H7 (cell line): ENCODE measurements at places on chromosomes 2 and 18. TPM values are rescaled to one million over a fixed set of nuclear protein-coding genes. Genes with fewer than 3 reads are reported as not detected.

DNA sequence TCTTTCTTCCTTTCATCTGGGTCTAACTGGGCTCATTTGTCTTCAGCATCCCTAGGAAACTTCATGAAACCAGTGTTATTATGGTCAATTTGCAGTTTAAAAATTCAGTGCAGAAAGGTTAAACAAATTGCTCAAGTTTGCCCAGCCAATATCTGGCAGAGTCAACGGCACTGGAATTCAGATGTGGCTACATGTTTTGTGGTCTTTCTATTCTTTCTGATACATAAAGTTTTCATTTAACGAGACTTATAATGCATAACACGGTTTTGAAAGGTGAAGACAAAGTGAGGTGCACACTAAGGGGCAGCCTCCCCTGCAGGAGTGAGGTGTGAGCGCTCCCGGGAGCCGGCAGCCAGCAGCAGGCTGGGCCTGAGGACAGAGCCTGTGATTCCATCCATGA lies 164.6 kb downstream of the RTP5 start:
- no peak for DNase-seq

GRCh38 chr2:138432971-138433370 lies 68.6 kb upstream of the SPOPL start:
- no peak for DNase-seq

DTNA gene
- 24.9 and 30.1 TPM in 2 replicates for total RNA-seq

DNA sequence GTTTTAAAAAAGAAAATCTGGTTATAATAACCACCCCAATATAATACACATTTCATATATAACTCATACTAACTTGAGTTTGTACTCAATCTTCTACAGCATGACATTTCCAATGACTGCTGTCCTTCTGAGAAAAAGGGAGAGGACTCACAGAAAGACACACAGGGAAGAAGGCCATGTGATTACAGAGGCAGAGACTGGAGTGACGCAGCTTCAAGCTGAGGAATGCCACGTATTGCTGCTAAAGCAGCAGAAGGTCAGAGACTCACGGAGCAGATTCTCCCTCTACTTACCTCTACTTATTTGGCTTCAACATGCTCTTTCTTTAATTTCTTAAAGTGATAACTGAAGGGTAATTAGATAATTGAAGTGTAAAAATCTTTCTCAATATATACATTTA lies 753.5 kb upstream of the PKDCC start:
- DNase-seq: no peak

DNA sequence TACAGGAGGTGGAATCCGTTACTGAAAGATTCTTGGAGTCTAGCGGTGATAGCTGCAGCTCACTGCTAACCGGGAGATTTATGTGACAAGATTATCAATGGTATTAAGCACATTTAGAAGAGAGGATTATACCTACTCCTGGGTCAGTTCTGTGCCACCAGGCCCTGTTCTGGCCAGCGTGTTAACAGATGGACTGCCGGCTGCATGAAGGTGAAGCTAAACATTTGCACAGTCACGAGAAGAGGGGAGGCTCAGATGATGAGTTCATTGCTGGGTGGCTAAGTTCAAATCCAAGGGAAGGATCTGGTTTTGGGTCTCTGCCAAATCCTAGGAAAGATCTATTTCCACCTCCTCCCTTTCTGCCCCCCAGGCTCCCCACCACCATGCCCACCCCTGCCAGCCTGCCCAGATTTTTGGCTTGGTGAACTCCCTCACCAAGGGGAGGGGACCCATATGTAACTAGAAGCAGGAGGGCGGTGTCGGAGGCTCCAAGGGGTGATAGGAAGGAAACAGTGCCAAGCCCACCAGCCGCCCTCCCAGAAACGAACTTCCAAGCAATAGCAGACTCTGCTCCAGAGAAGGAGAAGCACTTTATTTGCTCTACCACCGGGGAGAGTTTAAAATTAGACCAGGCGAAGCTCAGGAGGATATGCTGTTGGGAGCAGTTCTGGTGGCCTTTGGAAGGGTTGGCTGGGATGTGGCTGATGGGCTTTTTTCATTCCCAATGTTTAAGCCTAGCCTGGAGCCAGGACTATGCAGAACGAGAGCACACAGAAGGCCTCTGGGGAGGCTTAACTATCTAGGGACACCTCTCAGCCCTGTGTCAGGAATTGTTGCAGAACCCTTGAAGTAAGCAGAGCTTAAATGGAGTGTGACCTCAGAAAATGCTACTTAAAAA lies 200.5 kb downstream of the KLHL29 start:
- DNase-seq: no peak

PLB1 gene
- total RNA-seq: not detected in 2 replicates

DNA sequence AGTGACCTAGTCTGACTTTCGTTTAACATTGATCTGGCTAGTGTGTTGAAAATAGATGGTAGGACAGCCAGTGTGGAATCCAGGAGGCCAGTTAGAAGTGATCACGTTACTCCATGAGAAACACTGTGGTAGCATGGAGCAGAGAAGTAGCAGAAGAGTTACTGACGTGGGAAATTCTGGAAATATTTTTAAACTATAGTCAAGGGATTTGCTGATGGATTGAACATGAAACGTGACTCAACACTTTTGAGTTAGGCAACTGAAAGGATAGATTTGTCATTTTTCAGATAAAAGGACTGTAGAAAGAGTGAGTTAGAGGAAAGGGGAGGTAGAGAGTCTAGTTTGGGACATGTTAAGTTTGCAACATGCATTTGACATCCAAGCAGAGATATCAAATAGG lies 130.4 kb downstream of the IRS1 start:
- no peak for DNase-seq

GRCh38 chr18:77063260-77063659 lies 69.3 kb downstream of the MBP start:
- no peak for DNase-seq

DNA sequence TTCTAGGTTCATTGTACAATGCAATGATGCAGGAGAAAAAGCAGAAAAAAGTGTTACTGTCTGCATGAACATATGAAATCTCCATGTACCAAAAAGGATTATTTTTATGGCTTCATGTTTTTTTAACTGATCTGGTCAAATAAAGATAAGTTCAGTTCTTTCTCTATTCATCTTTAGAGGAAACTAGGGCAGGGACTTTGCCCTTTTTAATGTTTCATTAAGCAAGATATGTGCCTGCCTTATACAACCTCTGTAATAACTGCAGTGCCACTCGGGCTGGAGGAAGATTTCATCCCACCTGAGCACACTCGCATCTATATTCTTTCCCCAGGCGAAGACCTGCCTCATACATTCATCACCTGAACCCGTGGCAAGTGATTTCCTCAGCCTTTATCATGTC lies 157.9 kb upstream of the DDX18 start:
- DNase-seq: no peak

GRCh38 chr18:13804305-13804704 lies 19.6 kb upstream of the MC5R start:
- no peak for DNase-seq

- no peak for DNase-seq
Observed at GRCh38 chr2:220940646-220941045, 631.5 kb downstream of the EPHA4 start.

DCC gene
- 1.3 TPM in 2 replicates for total RNA-seq

GRCh38 chr18:73724958-73725357 lies 422.7 kb downstream of the FBXO15 start:
- DNase-seq: no peak

DNA sequence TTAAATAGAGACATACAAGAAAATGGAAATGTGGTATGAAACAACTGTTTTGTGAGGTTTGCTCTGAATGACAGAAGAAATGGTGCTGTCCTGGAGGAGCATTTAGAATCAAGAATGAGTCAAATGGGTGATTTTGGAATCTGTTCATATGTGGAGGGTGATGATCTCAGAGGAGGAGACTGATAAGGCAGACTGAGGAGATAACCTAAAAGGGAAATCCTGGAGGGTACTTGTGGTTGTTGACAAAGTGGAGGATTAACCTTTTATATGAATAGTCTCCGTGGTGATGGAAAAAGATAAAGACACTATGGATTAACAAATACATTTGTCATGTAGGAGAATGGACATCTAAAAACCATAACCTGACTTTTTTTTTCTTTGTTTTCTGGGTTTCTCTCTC lies 74.1 kb downstream of the MMADHC start:
- DNase-seq: no peak

GRCh38 chr18:24432618-24433017 lies 6.1 kb downstream of the IMPACT start:
- no peak for DNase-seq

WDR35 gene
- 12.4 and 15.4 TPM in 2 replicates for total RNA-seq

DNA sequence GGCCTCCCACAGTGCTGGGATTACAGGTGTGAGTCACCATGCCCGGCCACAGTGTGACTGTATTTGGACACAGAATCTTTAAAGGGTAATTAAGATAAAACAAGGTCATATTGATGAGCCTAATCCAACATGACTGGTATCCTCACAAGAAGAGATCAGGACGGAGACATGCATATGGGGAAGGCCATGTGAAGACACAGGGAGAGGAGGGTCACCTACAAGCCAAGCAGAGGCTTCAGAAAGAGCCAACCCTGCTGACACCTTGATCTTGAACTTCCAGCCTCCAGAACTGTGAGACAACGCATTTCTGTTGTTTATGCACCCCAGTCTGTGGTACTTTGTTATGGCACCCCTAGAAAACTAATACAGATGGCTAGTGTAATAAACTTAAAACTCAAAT lies 72.4 kb downstream of the REV1 start:
- no peak for DNase-seq

DNA sequence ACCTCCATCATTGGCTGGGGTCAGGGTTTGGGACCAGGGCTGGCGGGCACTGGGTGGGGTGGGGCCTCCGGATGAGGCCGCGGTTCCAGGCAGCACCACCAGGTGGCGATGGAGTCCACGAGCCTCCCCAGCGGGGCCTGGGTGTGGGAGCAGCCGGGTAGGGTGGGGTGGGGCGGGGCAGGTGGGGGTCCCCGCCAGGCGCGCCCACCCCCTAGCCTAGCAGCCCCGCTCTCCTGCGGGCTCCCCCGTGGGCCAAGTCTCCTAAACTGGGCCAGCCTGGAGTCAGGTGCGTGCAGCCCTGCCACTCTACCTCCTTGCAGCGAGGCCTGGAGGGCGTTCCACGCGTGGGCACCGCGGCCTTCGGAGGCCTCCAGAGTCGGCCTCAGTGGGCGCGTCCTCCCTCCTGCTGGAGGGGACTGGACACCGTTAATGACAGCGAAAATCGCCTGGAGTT lies 187.5 kb downstream of the TWIST2 start:
- peak; percentile 99 for DNase-seq

SPHKAP gene
- 0.10 TPM in 1 of 2 replicates, not detected in the other for total RNA-seq

DNA sequence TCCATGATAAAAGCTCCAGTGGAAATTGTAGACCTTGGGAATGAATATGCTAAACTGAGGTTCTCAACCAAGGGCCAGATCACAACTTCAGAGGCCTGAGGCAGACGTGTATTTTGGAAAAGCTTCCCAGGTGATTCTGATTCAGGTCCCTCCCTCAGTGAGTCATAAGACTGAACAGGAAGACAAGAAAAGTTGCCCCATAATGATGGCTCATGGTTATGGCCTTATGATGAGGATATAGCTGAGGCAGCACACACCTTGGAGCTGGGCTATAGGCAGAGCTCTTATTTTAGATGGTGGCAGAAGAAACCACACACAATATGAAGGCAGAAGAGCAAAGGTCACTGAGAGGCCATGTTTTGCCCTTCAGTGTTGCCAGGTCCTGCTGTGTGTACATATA lies 9.6 kb downstream of the ANTXR1 start:
- DNase-seq: no peak

DNA sequence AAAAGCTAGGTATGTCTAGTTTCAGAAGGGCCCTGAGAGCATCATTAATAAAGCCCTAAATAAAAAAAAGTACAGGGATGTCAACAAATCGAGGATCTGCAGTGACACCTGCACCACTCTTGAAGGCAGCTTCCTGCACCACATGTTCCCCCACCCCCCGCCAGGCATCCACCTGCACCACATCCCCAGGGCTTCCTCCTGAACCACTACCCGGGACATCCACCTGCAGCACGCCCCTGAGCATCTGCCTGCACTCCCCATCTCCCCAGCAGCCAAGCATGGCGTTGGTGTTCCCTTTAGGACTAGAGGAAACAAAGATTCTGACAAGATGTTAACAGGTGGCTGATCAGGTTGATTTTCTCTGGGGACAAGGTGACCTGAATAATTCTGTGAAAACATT lies 55.2 kb downstream of the DLGAP1 start:
- peak; percentile 10 for DNase-seq

GRCh38 chr2:143577489-143577888 lies 448.3 kb downstream of the ARHGAP15 start:
- DNase-seq: peak; percentile 0

IGFBP5 gene
- 2.9 and 10.2 TPM in 2 replicates for total RNA-seq

DNA sequence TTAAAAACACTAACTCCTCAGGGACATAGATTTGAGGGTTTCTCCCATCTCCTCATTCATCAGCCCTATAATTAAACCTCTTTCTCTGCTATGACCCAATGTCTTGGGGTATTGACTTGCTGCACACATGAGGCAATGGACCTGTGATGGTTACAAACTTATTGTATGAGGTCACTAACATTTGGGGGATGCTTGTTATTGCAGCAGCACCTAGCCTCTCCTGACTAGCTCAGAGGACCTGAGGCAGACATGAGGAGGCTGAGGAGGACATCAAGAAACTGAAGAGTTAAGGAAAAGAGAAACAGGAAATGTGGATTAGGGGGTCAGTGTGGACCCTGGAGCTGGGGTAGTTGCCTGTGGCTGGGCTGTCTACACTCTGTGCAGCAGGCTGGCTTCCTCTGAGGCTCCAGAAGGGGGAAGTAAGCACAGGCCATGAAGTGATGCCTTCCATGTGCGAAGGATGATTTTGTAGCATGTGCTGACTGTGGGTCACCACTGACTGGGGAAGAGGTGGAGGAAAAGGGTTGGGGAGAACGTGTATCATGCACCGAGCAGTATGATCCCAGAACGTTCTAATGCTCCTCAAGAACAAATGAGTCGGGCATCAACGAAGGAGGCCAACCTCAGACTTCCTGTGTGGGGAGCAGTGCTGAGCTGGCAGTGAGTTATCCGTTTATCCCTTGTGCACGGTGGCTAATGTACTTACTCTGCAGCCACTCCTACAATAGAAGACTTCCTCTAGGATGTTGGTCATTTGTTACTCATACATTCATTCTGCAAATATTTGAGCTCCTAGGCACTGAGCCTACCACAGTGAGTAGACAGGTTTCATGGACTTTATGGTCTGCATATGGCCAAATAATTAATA lies 42.1 kb upstream of the RFX8 start:
- no peak for DNase-seq

SLC5A7 gene
- total RNA-seq: 0.03 TPM in 1 of 2 replicates, not detected in the other

LRRC30 gene
- total RNA-seq: not detected in 2 replicates

GRCh38 chr2:201855356-201855755 lies 49.0 kb downstream of the CDK15 start:
- DNase-seq: no peak
